ENCODE measurements at places on chromosomes 13 and 19. TPM values are rescaled to one million over a fixed set of nuclear protein-coding genes. Genes with fewer than 3 reads are reported as not detected.

The KLK2 gene
- not detected for total RNA-seq

The GAPDHS gene
- not detected for total RNA-seq

The NLRP12 gene
- total RNA-seq = under 0.01 TPM

The FSD1 gene
- total RNA-seq = 0.07 TPM

The MED26 gene
- 9.2 TPM for total RNA-seq

The KLK13 gene
- total RNA-seq = 1.3 TPM

The BEST2 gene
- not detected for total RNA-seq

The FUZ gene
- 10.6 TPM for total RNA-seq

The ZNF534 gene
- 0.07 TPM for total RNA-seq

The CDX2 gene
- not detected for total RNA-seq

The SIGLEC10 gene
- total RNA-seq = not detected

The PSG7 gene
- total RNA-seq = not detected

The ZNF586 gene
- 15.0 TPM for total RNA-seq

The PGLYRP1 gene
- total RNA-seq = not detected
